Caco-2 (cell line): ENCODE measurements at places on chromosomes 16 and 17.

DNA sequence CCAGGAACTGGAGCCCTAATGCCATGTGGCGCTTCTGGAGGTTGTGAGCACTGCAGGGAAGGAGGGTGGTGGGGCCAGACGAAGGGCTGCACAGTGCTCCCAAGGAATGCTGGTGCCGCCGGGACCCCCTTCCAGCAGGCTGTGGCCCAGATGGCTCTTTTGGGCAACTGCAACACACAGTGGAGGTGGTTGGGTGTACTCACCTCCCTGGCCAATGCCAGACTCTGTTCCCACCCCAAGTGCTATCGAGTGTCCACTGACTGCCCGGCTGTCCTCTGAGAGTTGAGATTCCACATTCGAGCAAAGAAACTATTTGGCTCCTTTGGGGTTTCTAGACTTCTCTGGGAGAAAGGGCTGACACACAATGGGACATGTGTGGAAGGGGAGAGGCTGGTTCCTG lies 167.9 kb downstream of the RGS9 start:
- no peak for DNase-seq

- no peak for DNase-seq
These were observed 10.7 kb upstream of the ZFPM1 start for GRCh38 chr16:88442383-88442726.

GRCh38 chr17:37742116-37742761 lies 2.6 kb downstream of the HNF1B start:
- peak; percentile 56 for DNase-seq

- DNase-seq, result no peak
These were observed 29.0 kb downstream of the KDM8 start for GRCh38 chr16:27232061-27232900.

- DNase-seq, result no peak
These were observed 1.7 kb upstream of the TMEM97 start for GRCh38 chr17:28317099-28317965.

GRCh38 chr17:76017481-76018339 lies 9.4 kb downstream of the EVPL start:
- no peak for DNase-seq

DNA sequence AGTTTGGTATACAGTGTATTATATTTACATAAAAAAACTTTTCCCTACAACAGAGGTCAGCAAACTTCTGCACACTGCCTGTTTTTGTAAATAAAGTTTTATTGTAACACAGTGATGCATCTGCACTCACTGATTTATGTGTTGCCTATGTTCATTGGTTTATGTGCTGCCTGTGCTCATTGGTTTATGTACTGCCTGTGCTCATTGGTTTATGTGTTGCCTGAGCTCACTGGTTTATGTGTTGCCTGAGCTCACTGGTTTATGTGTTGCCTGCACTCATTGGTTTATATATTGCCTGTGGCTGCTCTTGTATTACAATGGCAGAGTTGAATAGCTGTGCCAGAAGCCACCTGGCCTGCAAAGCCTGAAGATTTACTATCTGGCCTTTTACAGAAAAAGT lies 81.6 kb downstream of the MYH11 start:
- no peak for DNase-seq
